ENCODE measurements at places on chromosomes 4 and X. TPM values are rescaled to one million over a fixed set of nuclear protein-coding genes. Genes with fewer than 3 reads are reported as not detected.

The SOWAHB gene
- total RNA-seq: not detected

The RNF150 gene
- total RNA-seq: 0.07 TPM

The TSPAN7 gene
- total RNA-seq: 13.5 TPM

The PDHA1 gene
- total RNA-seq: 169 TPM

The SH3D19 gene
- total RNA-seq: 43.0 TPM

The CNKSR2 gene
- total RNA-seq: under 0.01 TPM

The GPR82 gene
- not detected for total RNA-seq

The CCDC158 gene
- not detected for total RNA-seq

The CFAP47 gene
- total RNA-seq: not detected

The BTK gene
- total RNA-seq: not detected

The FRG2 gene
- total RNA-seq: not detected

The SULT1E1 gene
- total RNA-seq: 267 TPM

The PAGE2B gene
- total RNA-seq: not detected

The USP17L21 gene
- total RNA-seq: not detected

The ENPP6 gene
- not detected for total RNA-seq
